ENCODE measurements at places on chromosomes 6 and 20. TPM values are rescaled to one million over a fixed set of nuclear protein-coding genes. Genes with fewer than 3 reads are reported as not detected.

The SNAI1 gene
- 32.6 TPM for total RNA-seq

The PACSIN1 gene
- 0.49 TPM for total RNA-seq

The RAB44 gene
- 0.27 TPM for total RNA-seq

The SYNDIG1 gene
- 17.9 TPM for total RNA-seq

The PEX6 gene
- 20.4 TPM for total RNA-seq

The SLPI gene
- 95.5 TPM for total RNA-seq

The NFATC2 gene
- 11.0 TPM for total RNA-seq

The DLK2 gene
- 0.45 TPM for total RNA-seq

The OPRM1 gene
- not detected for total RNA-seq
